ENCODE measurements at places on chromosomes 1 and 21. TPM values are rescaled to one million over a fixed set of nuclear protein-coding genes. Genes with fewer than 3 reads are reported as not detected.

DNA sequence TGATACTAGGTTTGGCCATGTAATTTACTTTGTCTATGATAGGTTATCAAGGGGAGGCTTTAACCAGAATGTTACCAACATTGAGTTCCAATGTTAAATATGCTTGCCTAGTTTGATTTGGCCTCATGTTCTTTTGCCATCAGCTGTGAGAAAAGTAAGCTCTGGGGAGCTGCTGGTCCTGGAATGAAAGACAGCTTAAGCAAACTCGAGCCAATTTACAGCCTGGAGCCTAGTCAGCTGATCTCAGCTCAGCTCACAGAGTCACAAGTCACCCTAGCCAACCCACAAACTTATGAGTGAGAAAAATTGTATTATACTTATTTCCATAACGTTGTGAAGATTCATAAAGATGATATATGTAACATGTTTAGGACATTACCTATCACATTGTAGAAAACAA lies 426.7 kb downstream of the RWDD3 start:
- no peak for DNase-seq

DNA sequence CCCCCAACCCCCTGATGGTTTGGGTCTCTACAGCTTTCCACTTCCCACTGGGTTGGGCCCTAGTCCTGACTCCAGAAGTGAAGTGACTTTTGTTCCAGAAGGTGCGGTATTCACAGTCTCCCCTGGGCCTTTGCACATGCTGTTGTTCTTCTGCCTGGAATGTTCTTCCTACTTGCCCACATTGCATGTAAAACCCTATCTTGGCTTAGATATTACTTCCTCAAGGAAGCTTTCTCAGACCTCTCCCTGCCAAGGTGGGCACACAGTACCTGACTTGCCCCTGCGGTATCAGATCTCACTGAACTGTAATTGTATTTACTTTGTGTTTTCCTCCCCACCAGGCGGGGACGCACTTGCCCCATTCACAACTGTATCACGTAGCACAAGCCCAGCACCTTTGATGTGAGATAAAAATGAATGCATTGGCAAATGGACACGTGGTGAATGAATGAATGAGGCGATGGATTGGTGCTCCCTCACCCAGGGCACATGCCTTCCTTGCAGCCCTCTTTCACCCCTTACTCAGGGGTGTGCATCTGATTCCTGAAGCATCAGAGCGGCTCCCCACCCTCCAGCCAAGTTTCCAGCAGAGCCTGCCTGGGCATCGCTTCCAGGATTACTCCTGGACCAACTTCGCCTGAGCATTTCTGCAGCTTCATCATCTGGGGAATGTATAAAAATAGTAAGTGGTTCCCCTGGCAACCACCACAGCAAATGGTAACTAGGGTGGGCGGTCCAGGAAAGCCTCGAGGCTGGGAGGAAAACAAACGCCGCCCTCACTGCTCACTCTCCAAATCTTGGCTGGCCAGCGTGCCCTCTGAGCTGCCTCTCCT lies 19.8 kb downstream of the NENF start:
- peak; percentile 35 for DNase-seq

- no peak for DNase-seq
These were observed 100.7 kb upstream of the ACTRT2 start for GRCh38 chr1:2920421-2921015.

DNA sequence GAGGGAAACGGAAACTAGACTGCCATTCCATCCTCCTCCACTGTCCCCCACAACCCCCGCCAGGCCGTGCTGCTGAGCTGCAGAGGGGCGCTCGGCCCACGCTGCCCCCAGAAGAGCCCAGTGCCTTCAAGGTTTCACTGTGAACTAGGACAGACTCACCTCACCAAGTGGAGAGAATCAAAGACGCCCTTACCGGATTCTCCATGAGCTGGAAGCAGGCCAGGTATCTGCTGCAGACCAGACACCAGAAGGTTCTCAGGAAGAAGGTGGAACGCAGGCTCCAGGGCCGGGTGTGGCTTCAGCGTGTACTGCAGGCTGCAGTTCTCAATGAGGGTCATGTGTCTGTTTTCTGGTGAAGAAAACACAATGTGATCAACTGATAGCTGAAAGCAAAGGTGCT lies 30.6 kb downstream of the NPHP4 start:
- DNase-seq = no peak

DNA sequence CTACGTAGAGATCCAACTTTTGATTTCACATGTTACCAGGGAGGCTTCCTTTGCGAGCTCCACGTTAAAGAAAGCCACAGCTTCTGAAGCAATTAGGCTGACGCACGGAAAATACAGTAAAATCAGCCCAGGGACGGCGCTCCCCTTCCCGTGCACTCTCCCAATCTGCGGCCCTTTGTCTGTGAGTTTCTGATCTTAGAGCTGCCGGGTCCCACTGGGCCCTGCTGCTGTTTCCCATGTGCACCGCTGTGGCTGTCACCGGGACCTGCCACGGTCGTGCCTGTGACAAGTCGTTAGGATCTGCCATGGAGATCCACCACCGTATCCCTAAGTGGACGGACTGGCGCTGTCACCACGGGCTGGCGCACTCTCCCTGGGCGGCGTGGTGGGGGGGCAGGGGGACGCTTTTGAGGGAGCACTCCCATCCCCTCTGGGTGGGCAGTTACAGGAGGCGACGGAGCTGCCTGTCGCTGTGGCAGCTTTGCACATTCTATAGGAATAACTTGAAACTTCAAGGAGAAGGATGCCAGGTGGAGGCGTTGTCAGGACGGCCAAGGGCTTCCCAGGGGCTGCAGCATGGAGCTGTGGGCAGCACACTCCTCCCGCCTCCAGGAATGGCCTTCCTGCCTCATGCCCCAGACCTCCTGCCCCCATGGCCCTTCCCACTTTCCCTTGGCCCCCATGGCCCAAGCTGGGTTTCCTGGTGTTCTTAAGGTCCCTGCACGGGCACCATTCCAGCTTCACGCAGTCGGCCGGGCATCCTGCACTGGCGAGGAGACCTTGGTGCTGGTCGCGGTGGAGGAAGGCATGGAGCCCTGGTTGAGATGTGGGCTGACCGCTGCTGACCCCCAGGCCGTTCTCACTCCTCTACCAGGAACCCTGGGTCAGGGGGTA lies 85.1 kb downstream of the PRDM16 start:
- no peak for DNase-seq

GRCh38 chr1:6554907-6555778 lies at the start of gene TAS1R1:
Gene TAS1R1 (plus strand): TSS chr1:6555307. CDS start chr1:6555374, 67 bp downstream.
- DNase-seq = peak; percentile 29

KCNJ15 gene
- 1.5 TPM for total RNA-seq

ARHGAP30 gene
- total RNA-seq = not detected

GRCh38 chr1:224497714-224498573 lies 63.3 kb upstream of the WDR26 start:
- DNase-seq = peak; percentile 94

DNA sequence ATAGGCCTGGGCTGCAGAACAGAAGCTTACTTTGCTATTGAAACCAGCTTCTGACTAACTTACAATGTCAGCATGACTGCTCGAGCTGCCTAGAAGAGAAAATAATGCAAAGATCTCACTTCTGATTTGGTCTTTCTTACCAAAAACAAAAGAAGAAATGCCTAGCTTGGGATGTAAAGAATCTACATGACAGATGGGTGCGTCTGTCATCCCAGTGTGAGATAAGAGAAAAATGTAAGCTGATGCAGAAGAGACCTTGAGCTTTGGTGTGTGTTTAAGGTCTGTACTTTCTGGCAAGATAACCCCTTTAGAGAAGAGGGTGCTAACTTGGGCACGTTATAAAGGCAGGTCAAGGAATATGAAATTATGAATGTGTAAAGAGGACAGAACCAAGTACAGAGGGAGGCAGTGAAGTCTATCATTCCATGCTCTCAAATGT lies 3.6 kb downstream of the FAM20B start:
- DNase-seq = no peak

DNA sequence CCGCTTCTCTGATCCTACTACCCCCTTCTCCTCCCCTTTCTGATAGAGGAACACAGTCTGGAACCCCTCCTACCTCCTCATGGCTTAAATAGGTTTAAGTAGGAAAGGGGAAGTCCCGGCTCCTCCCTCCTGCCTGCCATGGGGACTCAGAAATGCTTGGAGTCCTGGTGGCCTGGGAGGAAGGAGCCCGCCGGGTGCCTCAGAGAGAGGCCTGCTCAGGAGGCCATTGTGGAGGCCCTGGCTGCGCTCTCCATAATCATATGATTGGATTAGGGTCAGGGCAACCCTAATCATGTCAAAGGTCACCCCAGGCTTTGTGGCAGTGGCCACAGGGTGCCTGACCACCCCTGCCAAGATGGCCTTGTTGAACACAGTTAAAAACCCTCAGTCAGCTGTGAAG lies 29.0 kb downstream of the WNT3A start:
- DNase-seq = no peak

CLCA2 gene
- total RNA-seq = 0.30 TPM

GRCh38 chr1:103283371-103283770 lies 175.0 kb upstream of the COL11A1 start:
- no peak for DNase-seq

- DNase-seq = no peak
These were observed 431.1 kb upstream of the VAMP3 start for GRCh38 chr1:7339953-7340352.

- DNase-seq = peak; percentile 21
These were observed 283.3 kb downstream of the CAMTA1 start for GRCh38 chr1:7068552-7068951.

TNFRSF8 gene
- total RNA-seq = 0.47 TPM

GRCh38 chr1:116372191-116372590 lies 853 bp upstream of the ATP1A1 start:
- no peak for DNase-seq

- no peak for DNase-seq
These were observed 83.6 kb upstream of the LYST start for GRCh38 chr1:235950318-235950717.

DNA sequence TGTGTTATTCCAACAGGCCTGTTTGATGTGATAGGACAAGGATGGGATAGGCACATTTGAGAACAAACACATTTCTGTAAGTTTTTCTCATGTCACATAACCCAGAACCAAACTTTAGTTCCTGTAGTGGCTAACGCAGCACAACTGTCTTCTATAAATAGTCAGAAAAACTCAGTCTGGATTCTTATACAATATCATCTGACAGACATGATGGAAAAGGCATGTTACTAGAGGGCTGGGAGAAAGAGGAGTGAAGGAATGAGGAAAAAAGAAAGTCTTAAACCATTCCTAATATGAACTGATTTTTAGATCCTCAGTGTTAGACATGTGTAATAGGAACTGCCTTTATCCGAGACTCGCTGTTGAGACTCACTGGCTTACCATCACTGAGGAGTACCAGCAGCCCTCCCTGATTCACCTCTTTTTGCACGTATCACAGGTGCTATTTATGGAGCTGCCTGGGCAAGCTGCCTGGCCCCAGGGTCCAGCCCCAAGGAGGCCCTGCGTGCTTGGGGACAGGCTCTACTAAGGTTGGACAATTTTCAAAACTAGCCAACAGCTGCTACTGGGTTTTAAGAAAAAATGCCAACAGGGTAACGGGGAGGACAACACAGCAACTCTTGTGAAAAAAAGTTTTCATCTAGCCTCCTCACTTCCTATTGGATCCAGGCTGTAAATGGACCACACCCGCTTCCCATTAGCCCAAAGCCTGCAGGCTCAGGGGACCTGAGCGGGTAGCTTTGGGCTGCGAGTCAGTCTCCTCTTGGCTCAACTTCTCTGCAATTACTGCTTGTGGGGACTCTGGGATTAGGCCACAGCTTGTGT lies 30.7 kb upstream of the SERBP1 start:
- DNase-seq = peak; percentile 47

GRCh38 chr1:39250460-39251240 lies 46.2 kb downstream of the MACF1 start:
- DNase-seq = peak; percentile 41

- peak; percentile 43 for DNase-seq
These were observed 595.1 kb upstream of the ZP4 start for GRCh38 chr1:238485912-238486209.

GRCh38 chr1:3578433-3578805 lies 32.9 kb downstream of the MEGF6 start:
- DNase-seq = peak; percentile 66

BCAR3 gene
- total RNA-seq = 52.4 TPM

DNA sequence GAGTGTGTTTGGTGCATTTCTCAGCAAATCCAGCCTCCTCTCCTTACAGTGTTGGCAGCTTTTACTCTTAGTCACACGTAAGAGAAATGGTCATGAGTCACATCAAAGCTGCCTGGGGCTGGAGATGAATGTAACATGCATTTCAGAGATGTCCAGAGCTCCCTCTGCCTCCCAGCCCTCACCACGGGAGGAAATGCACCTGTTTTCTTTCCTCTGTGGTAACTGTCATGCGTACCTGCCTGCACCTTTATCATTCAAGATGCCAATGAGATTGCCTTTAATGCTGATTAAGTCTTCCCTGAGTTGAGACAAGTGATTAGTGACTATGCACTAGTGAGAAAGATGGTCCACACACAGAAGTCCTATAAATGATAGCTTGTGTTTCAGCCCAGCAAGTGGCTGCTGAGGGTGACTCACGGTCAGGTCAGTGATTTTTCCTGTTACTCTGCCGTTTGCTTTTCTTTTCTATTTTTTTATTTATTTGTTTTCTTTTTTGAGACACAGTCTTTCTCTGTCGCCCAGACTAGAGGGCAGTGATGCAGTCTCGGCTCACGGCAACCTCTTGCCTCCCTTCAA lies 277.3 kb upstream of the FMN2 start:
- DNase-seq = peak; percentile 95

RGS4 gene
- 80.4 TPM for total RNA-seq

GRCh38 chr1:99843760-99844159 lies 6.4 kb upstream of the AGL start:
- DNase-seq = peak; percentile 70

DNA sequence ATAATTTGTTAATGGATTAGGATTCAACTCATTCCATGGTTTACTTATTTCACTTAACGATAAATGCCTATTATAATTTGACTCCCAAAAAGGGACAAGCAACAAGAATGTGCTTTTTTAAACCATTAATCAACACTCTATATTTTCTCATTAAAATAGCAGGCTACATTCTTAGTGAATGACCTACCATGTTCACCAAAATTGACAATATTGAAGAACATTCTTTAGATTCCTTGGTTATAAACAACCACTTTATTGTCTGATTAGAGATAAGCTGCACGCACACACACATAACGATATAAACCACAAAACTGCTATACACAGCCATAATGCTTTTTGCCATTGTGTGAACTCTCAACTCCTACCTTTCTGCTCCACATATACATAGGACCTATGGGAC lies 75.4 kb upstream of the LRRC7 start:
- peak; percentile 75 for DNase-seq

Measured in M059J (cell line).